ENCODE measurements at places on chromosomes 3 and 15.

DNA sequence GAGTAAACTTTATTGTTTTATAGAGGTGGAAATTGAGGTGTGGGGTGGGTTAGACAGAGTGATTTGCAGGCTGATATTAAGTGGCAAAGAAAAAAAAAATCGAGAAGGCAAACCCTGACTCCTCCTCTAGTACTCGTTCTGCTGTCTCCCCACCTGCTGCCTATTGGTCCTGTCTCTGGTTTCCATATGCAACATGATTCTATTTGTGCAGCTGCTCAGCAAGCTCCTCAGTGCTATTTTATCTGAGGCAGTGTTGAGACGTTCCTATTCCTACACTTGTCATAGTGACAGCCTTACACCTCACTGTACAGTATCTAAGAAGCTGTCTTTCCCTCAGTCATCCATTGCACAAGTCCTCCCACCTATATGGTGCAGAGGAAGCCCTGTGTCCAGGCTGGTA, 45.1 kb downstream of the RSL24D1 start:
- no peaks in the 10 kb centered on the region for H3K27me3 ChIP-seq
- no peak for DNase-seq
- no peak overlapping the region for H3K27ac ChIP-seq
- no peaks in the 10 kb centered on the region for H3K36me3 ChIP-seq
- no peaks in the 10 kb centered on the region for H3K4me1 ChIP-seq

GRCh38 chr3:155382396-155383042, 89.0 kb upstream of the STRIT1 start:
- DNase-seq, result no peak
- no peaks in the 10 kb centered on the region for H3K36me3 ChIP-seq
- no peaks in the 10 kb centered on the region for H3K4me1 ChIP-seq
- H3K27me3 ChIP-seq, result peaks cover 17% of the 10 kb centered on the region
- H3K4me3 ChIP-seq, result no peak overlapping the region
- H3K27ac ChIP-seq, result no peak overlapping the region

DNA sequence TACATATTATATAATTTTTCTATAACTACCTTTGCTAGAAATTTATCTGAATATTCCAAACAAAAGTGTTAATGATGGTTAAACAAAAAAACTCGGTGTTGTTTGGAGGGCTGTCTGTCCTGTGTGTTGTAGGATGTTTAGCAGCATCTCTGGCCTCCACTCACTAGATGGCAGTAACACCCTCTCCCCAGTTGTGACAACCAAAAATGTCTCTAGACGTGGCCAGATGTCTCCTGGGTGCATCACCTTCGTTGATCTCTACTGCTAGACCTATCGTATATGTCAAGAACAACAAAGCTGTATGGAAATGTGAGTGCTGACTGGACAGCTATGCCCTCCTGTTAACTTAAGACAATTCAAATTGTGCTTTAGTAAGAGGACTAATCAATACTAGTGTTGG, 14.1 kb downstream of the ANKRD34C start:
- no peak overlapping the region for H3K4me3 ChIP-seq
- no peak overlapping the region for H3K27ac ChIP-seq
- H3K36me3 ChIP-seq, result no peaks in the 10 kb centered on the region
- peaks cover 66% of the 10 kb centered on the region for H3K27me3 ChIP-seq

DNA sequence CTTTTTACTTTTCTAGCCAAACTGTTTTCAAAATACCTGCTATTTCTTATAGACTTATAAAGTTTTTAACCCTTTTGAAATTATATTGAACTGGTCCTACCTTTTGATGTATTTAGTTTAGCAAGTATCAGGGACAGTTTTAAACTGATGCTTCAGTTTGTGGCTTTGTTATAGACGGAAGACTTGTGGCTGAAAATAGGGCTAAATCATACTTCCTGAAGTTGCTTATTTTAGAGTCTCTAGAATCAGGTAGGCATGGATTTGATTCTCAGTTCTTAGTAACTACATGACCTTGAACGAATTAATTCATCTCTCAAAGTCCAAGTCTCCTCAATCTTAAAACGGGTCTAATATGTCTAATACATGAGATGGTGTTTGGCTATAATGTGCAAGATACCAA, 322.8 kb downstream of the RAP2B start:
- H3K36me3 ChIP-seq, result peaks cover 2% of the 10 kb centered on the region

DNA sequence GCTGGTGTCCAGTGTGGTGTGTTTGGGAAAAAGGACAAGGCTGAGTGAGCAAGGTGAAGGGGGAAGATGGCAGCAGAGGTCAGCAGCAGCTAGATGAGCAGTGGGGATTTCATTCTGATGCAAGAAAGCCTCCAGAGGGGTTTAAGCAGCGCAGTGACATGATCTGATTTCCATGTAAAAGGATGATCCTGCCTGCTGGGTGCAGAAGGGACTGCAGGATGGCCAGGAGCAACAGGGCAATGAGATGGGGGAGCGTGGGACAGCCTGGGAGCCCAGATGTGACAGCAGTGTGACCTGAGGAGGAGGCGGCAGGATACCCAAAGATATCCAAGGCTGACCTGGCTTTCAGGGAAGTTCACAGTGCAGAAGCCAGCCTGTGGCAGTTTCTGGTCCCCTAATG, 6.1 kb downstream of the WNT7A start:
- peaks cover 5% of the 10 kb centered on the region for H3K36me3 ChIP-seq
- H3K27ac ChIP-seq, result no peak overlapping the region
- DNase-seq, result no peak
- peaks cover 37% of the 10 kb centered on the region for H3K27me3 ChIP-seq
- peaks cover 9% of the 10 kb centered on the region for H3K4me1 ChIP-seq

DNA sequence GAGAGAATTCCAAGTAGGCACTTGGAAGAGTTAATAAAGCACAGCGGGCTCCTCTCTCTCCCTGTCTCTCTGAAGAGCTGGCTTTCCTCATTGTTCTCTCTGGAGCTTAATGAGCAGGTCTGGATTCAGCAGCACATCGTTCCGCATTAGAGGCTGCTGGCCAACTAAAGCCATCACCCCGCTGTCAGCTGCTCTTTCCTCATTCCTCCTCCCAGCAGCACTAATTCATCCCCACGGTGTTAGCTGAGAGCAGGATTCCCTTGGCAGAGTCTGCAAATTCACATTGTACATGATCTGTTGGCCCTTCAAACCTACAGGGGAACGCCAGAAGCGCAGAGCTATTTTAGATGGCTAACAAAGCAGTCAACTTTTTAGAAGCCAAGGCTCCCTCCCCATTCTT, 44.2 kb downstream of the SGO1 start:
- DNase-seq, result no peak
- peaks cover 68% of the 10 kb centered on the region for H3K36me3 ChIP-seq
- no peaks in the 10 kb centered on the region for H3K27me3 ChIP-seq
- no peaks in the 10 kb centered on the region for H3K4me1 ChIP-seq

GRCh38 chr15:34652726-34653033, 69.2 kb upstream of the GOLGA8B start:
- peaks cover 27% of the 10 kb centered on the region for H3K27me3 ChIP-seq
- no peak overlapping the region for H3K27ac ChIP-seq
- H3K4me3 ChIP-seq, result no peak overlapping the region
- H3K36me3 ChIP-seq, result no peaks in the 10 kb centered on the region

GRCh38 chr15:80667936-80668335, 27.2 kb upstream of the ABHD17C start:
- no peak overlapping the region for H3K4me3 ChIP-seq
- DNase-seq, result no peak
- H3K27ac ChIP-seq, result no peak overlapping the region
- H3K36me3 ChIP-seq, result no peaks in the 10 kb centered on the region

GRCh38 chr3:71175691-71176365, 407.7 kb downstream of the FOXP1 start:
- no peak for DNase-seq
- no peak overlapping the region for H3K27ac ChIP-seq
- no peaks in the 10 kb centered on the region for H3K27me3 ChIP-seq

GRCh38 chr15:42727750-42728381, 9.1 kb downstream of the CDAN1 start:
- no peaks in the 10 kb centered on the region for H3K27me3 ChIP-seq
- H3K27ac ChIP-seq, result no peak overlapping the region
- peaks cover 47% of the 10 kb centered on the region for H3K36me3 ChIP-seq
- DNase-seq, result no peak

DNA sequence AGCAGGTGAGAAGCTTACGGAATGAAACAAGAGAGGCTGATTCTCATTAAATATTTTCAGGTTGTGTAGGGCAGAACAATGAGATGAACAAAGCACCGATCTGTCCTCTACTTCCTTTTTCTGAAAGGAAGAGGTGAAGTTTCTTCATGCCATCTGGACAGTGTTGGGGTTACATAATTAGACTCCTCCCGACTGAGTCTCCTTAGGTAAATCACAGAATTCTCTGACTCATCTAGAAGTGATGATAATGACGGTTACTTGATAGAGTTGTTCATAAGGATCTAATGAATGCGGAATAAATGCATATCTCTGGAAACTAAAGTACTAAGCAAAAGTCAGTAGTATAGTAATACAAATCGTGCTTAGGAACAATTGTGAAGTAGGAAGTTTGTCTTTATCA, 21.2 kb downstream of the CRTC3 start:
- no peaks in the 10 kb centered on the region for H3K27me3 ChIP-seq
- H3K4me1 ChIP-seq, result peaks cover 15% of the 10 kb centered on the region
- no peak overlapping the region for H3K4me3 ChIP-seq
- no peak overlapping the region for H3K27ac ChIP-seq
- H3K36me3 ChIP-seq, result peaks cover 11% of the 10 kb centered on the region

GRCh38 chr3:3532508-3532907, 266.7 kb upstream of the LRRN1 start:
- no peak overlapping the region for H3K27ac ChIP-seq
- H3K4me1 ChIP-seq, result no peaks in the 10 kb centered on the region
- H3K4me3 ChIP-seq, result no peak overlapping the region
- no peaks in the 10 kb centered on the region for H3K27me3 ChIP-seq

- no peaks in the 10 kb centered on the region for H3K36me3 ChIP-seq
- no peaks in the 10 kb centered on the region for H3K4me1 ChIP-seq
- H3K4me3 ChIP-seq, result no peak overlapping the region
- no peak overlapping the region for H3K27ac ChIP-seq
- DNase-seq, result no peak
Observed at GRCh38 chr3:2148561-2149340, 50.1 kb downstream of the CNTN4 start.

DNA sequence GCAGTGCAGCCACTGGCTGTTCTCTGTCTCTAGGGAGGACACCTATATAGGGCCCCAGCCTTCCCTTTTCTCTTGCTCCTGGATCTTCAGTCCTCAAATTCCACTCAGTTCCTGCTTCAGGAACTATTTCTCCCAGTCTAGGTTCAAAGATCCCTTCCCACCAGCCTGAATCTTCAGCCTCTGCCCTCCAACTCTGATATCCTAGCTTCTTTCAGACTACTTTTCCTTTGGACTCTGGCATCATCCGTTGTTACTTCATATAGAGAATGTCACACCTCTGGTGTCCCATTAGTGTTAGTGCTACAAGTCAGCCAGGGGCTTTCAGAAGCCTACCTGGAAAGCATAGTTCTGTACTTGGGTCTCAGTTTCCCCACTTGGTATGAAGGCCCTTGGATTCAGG, 10.0 kb upstream of the HPS3 start:
- peaks cover 2% of the 10 kb centered on the region for H3K4me1 ChIP-seq
- no peak overlapping the region for H3K4me3 ChIP-seq
- H3K27me3 ChIP-seq, result no peaks in the 10 kb centered on the region
- no peak for DNase-seq

DNA sequence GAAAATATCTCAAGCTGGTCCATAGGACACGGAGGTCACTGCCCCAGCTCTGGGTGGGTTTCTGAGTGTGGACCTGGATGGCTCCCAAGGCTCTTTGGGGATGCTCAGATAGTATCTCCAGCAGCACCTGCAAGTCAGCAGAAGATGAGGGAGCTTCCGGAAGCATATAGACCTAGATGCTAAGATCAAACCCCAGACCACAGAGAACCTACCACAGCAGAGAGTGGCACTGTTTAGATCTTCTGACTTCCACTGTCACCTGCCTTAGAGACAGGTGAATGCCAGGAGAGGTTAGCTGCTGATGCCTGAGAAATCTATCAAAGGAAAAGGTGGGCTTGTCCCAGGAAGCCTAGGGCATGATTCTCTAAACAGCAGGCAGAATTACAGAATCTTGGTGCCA, 105.7 kb upstream of the TRPM1 start:
- no peak overlapping the region for H3K27ac ChIP-seq
- H3K36me3 ChIP-seq, result no peaks in the 10 kb centered on the region
- H3K4me3 ChIP-seq, result no peak overlapping the region

GRCh38 chr15:41291065-41291631, 41.2 kb downstream of the OIP5 start:
- H3K4me3 ChIP-seq, result no peak overlapping the region
- no peak for DNase-seq
- no peaks in the 10 kb centered on the region for H3K27me3 ChIP-seq
- H3K36me3 ChIP-seq, result peaks cover 40% of the 10 kb centered on the region
- H3K27ac ChIP-seq, result peak overlapping the region; percentile 20
- H3K4me1 ChIP-seq, result peaks cover 13% of the 10 kb centered on the region

DNA sequence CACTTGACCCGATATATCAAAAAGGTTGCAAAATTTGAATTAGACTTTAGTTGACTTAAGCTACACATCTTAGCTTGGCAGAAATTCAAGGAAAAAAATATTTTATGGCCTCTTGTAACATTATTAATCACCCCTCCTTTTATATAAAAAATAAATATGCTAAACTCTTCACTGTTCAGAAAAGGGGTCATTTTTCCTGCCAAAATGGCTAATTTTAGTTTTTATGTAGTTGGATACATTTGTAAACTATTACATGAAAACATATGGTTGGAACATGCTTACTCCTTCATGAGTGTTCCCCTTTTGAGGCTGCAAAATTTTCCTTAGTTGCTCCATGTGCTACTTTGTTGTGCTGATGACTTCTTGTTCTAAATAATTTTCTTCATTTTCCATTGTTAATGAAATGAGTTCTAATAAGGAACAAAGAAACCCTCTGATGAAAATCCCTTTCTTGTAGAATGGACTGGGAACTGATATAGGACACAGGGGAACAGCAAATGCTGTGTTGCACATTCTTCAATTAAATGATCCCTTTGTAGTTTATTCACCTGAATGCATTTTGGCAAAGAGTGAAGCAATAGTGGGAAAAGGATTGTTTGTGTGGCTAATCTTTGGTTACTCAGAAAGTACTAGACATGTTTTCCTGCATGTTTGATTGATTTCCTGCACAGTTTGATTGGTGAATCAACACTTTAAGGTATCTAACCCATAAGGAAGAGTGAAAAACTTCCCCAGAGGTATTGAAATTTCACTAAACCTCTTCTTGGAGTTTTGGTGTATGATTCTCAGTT, 349.3 kb downstream of the TIGIT start:
- no peak overlapping the region for H3K27ac ChIP-seq
- H3K36me3 ChIP-seq, result no peaks in the 10 kb centered on the region
- H3K27me3 ChIP-seq, result no peaks in the 10 kb centered on the region
- DNase-seq, result no peak
- no peak overlapping the region for H3K4me3 ChIP-seq
- no peaks in the 10 kb centered on the region for H3K4me1 ChIP-seq

Measured in effector memory CD8-positive, alpha-beta T cell (primary cell).